ENCODE measurements at places on chromosomes 13 and 19.

DNA sequence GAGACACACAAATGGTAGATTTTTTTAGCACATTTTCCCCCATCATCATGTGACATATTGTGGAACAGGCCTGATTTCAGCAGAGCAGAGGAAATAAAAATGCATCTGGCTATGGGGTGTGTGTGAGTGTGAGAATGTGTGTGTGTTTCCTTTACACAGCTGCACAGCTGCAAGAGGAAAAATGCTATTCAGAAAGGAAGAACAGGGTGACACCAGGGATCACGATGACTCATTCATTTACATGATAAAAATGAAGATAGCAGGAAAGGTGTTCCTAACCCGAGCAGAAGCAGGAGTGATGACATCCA is 469.5 kb upstream of the TSHZ3 start:
- H3K36me3 ChIP-seq, result no peaks in the 10 kb centered on the region
- no peaks in the 10 kb centered on the region for H3K4me1 ChIP-seq
- no peak overlapping the region for H3K4me3 ChIP-seq
- H3K27me3 ChIP-seq, result no peaks in the 10 kb centered on the region
- no peak for DNase-seq
- no peak overlapping the region for H3K27ac ChIP-seq

- no peak overlapping the region for H3K4me3 ChIP-seq
- H3K27ac ChIP-seq, result peak overlapping the region; percentile 75
- no peak for DNase-seq
- H3K4me1 ChIP-seq, result peaks cover 6% of the 10 kb centered on the region
These were observed 7.9 kb upstream of the WBP4 start for GRCh38 chr13:41053384-41053826.

DNA sequence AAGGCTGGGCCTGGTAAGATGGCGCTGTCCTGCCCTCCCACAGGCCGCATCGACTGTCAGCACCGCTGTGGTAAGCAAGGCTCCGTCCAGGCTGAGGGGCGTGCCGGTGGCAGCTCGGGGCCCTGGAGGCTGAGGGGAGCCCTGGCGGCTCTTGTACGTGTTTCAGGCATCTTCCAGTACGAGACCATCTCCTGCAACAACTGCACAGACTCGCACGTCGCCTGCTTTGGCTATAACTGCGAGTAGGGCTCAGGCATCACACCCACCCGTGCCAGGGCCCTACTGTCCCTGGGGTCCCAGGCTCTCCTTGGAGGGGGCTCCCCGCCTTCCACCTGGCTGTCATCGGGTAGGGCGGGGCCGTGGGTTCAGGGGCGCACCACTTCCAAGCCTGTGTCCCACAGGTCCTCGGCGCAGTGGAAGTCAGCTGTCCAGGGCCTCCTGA is 1.2 kb downstream of the IZUMO4 start:
- no peaks in the 10 kb centered on the region for H3K36me3 ChIP-seq
- no peaks in the 10 kb centered on the region for H3K27me3 ChIP-seq
- no peaks in the 10 kb centered on the region for H3K4me1 ChIP-seq
- DNase-seq, result no peak
- H3K4me3 ChIP-seq, result no peak overlapping the region

- no peaks in the 10 kb centered on the region for H3K27me3 ChIP-seq
- no peaks in the 10 kb centered on the region for H3K36me3 ChIP-seq
- DNase-seq, result peak; percentile 80
- H3K4me1 ChIP-seq, result no peaks in the 10 kb centered on the region
- H3K4me3 ChIP-seq, result peak within 1 kb of the TSS; percentile 84
- peak within 1 kb of the TSS; percentile 56 for H3K27ac ChIP-seq
These were observed at the start of the genes PRDX2 and THSD8 for GRCh38 chr19:12801466-12802266. TSS of gene PRDX2 (minus strand) at chr19:12801800. CDS start at chr19:12801261, 539 bp downstream. TSS of gene THSD8 (plus strand) at chr19:12802069. CDS start at chr19:12802072, 3 bp downstream.

- H3K4me1 ChIP-seq, result no peaks in the 10 kb centered on the region
- DNase-seq, result no peak
- no peak overlapping the region for H3K4me3 ChIP-seq
- no peaks in the 10 kb centered on the region for H3K27me3 ChIP-seq
- H3K27ac ChIP-seq, result no peak overlapping the region
These were observed 56.9 kb downstream of the RFC3 start for GRCh38 chr13:33874871-33875270.

DNA sequence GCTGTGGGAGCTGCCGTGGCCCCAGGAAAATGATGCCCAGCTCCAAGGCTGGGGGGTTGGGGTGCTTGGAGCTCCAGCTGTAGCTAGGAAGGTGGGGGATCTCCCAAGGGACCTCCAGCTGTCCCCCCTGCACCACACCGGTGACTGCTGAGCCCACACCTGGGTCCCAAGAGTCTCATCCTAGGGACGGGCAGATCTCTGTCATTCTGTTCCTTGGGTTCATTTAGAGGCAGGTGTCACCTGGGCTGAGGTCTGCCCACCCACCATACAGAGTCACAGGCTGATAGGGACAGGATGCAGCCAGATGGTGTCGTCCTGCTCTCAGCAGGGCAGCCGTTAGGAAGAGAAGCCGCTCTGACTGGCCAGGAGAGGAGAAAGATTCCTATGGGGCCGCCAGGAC is 5.3 kb downstream of the F2RL3 start:
- peak overlapping the region; percentile 61 for H3K27ac ChIP-seq
- H3K27me3 ChIP-seq, result no peaks in the 10 kb centered on the region
- H3K36me3 ChIP-seq, result no peaks in the 10 kb centered on the region
- H3K4me1 ChIP-seq, result no peaks in the 10 kb centered on the region

DNA sequence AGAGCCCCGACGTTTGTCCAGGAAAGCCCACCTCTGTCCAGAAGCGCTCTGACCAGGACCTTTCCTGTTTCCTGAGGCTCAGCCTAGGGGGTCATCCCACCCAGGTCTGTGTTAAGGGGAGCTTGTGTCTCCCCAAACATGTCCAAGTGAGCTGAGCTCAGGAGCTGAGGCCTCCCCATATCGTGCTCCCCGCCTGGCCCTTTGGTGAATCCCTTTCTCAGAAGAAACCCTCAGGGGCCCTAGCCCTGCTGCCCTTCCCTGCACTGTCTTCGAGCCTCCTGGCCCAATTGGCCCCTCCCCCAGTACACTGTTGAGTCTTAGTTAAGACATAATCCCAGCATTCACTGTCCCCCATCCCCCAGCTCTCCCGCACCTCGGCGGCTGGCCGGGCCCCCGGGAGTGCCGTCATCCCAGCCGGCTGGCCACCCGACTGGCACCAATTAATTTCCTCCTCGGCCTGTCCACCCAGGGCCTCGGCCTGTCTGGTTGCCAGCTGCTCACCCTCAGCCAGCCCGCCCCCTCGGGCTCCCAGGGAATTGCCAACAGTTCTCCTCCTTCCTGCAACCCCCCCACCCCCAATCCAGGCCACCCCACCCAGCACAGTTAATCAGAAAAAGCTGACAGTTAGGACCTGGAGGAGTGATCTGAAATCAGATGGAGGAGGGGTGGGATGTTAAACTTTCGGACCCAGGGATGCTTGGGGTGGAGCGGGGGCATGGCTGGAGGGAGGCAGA is 13.6 kb downstream of the IER2 start:
- peak overlapping the region; percentile 34 for H3K4me3 ChIP-seq
- peak; percentile 88 for DNase-seq
- no peaks in the 10 kb centered on the region for H3K36me3 ChIP-seq
- H3K4me1 ChIP-seq, result peaks cover 5% of the 10 kb centered on the region

DNA sequence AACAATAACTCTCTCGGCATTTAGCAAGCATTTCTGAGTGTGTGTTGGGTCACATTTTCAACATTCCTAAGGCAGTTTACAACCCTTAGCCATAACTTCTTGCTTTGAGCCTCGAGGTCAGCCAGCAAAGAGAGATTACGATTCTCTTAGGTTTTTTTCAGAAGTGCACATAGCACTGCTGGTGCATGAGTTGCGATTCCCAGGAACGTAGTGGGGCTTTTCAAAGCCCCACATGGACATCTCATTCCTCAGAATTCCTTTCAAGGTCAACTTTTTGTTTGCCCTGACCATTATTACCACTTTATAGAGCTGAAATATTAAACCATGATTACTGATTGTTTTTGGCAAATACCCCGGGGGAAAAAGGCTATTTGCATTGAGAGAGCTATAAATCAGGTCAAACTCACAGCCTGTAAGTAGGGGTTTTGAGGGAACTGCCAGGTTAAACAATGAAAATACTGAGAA is 705.3 kb downstream of the GPC5 start:
- no peak for DNase-seq
- H3K4me1 ChIP-seq, result no peaks in the 10 kb centered on the region
- H3K36me3 ChIP-seq, result no peaks in the 10 kb centered on the region

- H3K4me3 ChIP-seq, result no peak overlapping the region
- H3K36me3 ChIP-seq, result no peaks in the 10 kb centered on the region
- no peaks in the 10 kb centered on the region for H3K4me1 ChIP-seq
- no peak for DNase-seq
- H3K27me3 ChIP-seq, result no peaks in the 10 kb centered on the region
These were observed 4.2 kb downstream of the SLC7A1 start for GRCh38 chr13:29591310-29591709.

- DNase-seq, result no peak
- H3K36me3 ChIP-seq, result no peaks in the 10 kb centered on the region
- no peaks in the 10 kb centered on the region for H3K4me1 ChIP-seq
- H3K27me3 ChIP-seq, result no peaks in the 10 kb centered on the region
These were observed 207.0 kb downstream of the NALCN start for GRCh38 chr13:101209206-101209893.

GRCh38 chr13:99380921-99381645 is 73.9 kb upstream of the GPR183 start:
- H3K36me3 ChIP-seq, result no peaks in the 10 kb centered on the region
- DNase-seq, result no peak
- H3K4me3 ChIP-seq, result no peak overlapping the region
- H3K27me3 ChIP-seq, result no peaks in the 10 kb centered on the region
- no peaks in the 10 kb centered on the region for H3K4me1 ChIP-seq

GRCh38 chr13:25738342-25739196 is 313.2 kb downstream of the SHISA2 start:
- H3K4me3 ChIP-seq, result no peak overlapping the region
- H3K36me3 ChIP-seq, result no peaks in the 10 kb centered on the region
- no peaks in the 10 kb centered on the region for H3K27me3 ChIP-seq
- no peaks in the 10 kb centered on the region for H3K4me1 ChIP-seq

DNA sequence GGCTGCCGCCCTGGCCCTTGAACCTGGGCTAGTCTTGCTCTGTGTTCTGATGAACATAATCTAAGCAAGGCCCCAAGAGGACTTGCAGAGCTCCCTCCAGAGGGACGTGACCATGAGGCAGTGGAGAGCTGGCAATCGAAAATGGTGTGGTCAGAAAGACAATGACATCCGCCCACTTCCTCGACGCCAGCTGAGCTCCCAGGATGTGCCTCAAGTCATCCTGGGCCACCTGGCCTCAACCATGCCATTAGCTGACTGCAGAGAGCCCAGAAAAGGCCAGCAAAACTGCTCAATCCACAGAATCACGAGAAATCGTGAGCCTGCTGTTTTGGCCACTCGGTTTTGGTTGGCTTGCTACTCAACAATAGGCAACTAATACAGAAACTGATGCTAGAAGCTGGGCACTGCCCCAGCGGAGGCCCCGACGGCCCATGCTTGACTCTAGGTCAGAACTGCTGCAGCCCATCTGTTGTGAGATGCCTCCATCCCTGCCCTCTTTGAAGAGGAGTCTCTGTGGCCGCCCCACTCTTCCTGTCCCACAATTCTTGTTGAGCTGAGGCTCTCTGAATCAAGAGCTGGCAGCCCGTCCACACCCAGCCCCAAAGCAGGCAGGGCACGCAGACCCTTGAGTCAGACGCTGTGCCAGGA is 53.3 kb downstream of the STK24 start:
- peaks cover 9% of the 10 kb centered on the region for H3K4me1 ChIP-seq
- no peak overlapping the region for H3K27ac ChIP-seq
- no peak overlapping the region for H3K4me3 ChIP-seq

GRCh38 chr19:48608798-48609263 is 2.3 kb downstream of the SPACA4 start:
- DNase-seq, result no peak
- H3K4me3 ChIP-seq, result no peak overlapping the region
- H3K4me1 ChIP-seq, result no peaks in the 10 kb centered on the region
- no peaks in the 10 kb centered on the region for H3K36me3 ChIP-seq

GRCh38 chr19:944663-945241 is 18.9 kb downstream of the ARID3A start:
- no peaks in the 10 kb centered on the region for H3K4me1 ChIP-seq
- no peak for DNase-seq
- H3K4me3 ChIP-seq, result no peak overlapping the region
- no peak overlapping the region for H3K27ac ChIP-seq

GRCh38 chr19:41915776-41916414 is 12.4 kb downstream of the ERFL start:
- no peak overlapping the region for H3K27ac ChIP-seq
- H3K36me3 ChIP-seq, result no peaks in the 10 kb centered on the region
- no peak overlapping the region for H3K4me3 ChIP-seq
- no peaks in the 10 kb centered on the region for H3K4me1 ChIP-seq

- H3K27ac ChIP-seq, result no peak overlapping the region
- no peaks in the 10 kb centered on the region for H3K4me1 ChIP-seq
- H3K4me3 ChIP-seq, result no peak overlapping the region
- no peak for DNase-seq
- H3K27me3 ChIP-seq, result no peaks in the 10 kb centered on the region
- H3K36me3 ChIP-seq, result no peaks in the 10 kb centered on the region
These were observed 65.5 kb downstream of the EPSTI1 start for GRCh38 chr13:42926555-42926954.

DNA sequence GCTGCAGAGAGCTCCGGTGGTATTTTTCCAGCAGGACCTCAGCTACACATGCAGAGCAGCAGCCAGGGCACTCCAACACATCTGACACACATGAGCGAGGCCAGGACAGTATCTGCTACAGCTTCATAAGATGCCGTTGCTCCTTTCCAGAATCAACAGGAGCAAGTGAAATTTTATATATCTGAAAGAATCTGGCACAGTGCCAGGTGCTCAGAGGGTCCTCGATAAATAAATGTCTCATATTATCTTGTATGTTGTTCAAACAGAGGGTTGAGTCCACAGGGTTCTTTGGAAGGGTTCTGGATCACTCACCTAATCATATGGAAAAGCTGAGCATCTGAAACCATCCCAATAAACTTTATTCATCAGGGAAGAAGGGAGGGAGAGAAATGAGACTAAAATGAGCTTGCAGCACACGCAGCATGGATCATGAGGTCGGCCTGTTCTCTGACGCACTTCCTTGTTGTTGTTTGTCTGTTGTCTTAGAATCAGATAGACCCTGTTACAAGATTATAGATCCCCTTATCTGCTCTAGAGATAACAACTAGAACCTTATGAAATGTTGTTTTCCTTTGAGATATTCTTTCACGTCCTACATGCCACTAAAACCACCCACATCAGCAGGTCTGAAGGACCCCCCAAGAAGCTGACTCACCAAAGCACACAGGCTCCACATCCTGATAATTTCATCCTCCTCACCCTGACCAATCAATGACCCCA is 3.2 kb upstream of the METTL21C start:
- H3K36me3 ChIP-seq, result no peaks in the 10 kb centered on the region
- no peak overlapping the region for H3K4me3 ChIP-seq
- DNase-seq, result no peak
- peaks cover 5% of the 10 kb centered on the region for H3K4me1 ChIP-seq
- H3K27ac ChIP-seq, result no peak overlapping the region
- H3K27me3 ChIP-seq, result no peaks in the 10 kb centered on the region

- H3K27ac ChIP-seq, result no peak overlapping the region
- peaks cover 5% of the 10 kb centered on the region for H3K4me1 ChIP-seq
- no peak for DNase-seq
- no peak overlapping the region for H3K4me3 ChIP-seq
- no peaks in the 10 kb centered on the region for H3K36me3 ChIP-seq
- H3K27me3 ChIP-seq, result peaks cover 5% of the 10 kb centered on the region
These were observed 6.6 kb upstream of the LMTK3 start for GRCh38 chr19:48518207-48518606.

GRCh38 chr19:49340069-49340864 is 5.1 kb downstream of the CD37 start:
- H3K27ac ChIP-seq, result peak overlapping the region; percentile 85
- no peaks in the 10 kb centered on the region for H3K36me3 ChIP-seq
- no peaks in the 10 kb centered on the region for H3K27me3 ChIP-seq

GRCh38 chr13:67775359-67775758 is 545.2 kb upstream of the PCDH9 start:
- no peaks in the 10 kb centered on the region for H3K4me1 ChIP-seq
- H3K4me3 ChIP-seq, result no peak overlapping the region

All from uterus (tissue), 4 donors.